ENCODE measurements at places on chromosomes 3 and 15.

GRCh38 chr3:14319654-14320182 is 82.7 kb upstream of the SLC6A6 start:
- peak; percentile 55 for DNase-seq

DNA sequence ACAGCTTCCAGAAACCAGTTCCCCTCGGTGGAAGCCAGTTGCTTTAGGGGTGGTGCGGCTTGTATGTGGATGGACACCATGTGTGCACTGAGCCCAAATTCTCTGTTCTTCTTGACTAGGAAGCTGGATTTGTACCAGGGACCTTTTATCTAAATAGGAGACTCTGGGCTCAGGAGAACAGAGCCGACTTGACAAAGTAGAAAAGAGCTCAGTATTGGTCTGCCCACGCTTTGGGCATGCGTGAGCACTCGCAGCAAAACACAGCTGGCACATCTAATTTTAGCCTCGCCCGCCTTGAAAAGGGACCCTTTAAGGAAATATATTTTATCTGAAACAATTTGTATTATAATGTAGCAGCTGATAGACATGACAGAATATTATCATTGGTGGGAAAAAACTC is 1.1 kb upstream of the RBMS3 start:
- DNase-seq = no peak

GRCh38 chr3:8571256-8571655 is 69.6 kb downstream of the LMCD1 start:
- no peak for DNase-seq

- DNase-seq = no peak
Measured at GRCh38 chr3:1971780-1972179, 126.9 kb upstream of the CNTN4 start.

DNA sequence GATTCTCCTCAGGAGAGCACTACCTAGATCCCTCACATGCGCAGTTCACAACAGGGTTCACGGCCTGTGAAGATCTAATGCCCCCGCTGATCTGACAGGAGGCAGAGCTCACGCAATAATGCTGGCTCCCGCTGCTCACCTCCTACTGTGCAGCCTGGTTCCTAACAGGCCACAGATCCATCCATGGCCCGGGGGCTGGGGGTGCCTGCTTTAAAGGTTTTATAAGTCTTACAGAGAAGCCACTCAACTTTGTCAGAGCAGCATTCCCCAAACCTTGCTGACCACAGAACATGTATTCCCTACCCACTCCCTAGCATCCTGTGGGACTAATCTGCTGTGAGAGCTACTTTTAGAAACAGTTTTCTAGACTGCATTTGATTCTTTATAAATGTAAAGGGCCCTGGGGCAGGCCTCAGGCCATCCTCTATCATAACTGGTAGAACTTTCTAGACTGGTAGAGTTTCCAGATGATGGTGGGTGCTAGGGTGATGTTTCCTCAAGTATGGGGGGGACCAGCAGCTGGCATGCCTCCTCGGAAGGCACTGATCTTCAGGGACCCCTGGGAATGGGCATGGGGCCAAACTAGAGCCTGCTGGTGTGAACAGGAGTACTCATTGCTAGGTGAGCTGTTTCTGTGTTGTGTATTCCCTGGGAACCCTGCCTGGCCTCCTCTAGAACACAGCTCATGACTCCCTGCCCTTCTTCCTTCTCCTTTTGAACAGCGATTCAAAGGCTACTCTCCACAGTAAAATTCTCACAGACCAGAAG is 25.7 kb upstream of the RAD18 start:
- no peak for DNase-seq

DNA sequence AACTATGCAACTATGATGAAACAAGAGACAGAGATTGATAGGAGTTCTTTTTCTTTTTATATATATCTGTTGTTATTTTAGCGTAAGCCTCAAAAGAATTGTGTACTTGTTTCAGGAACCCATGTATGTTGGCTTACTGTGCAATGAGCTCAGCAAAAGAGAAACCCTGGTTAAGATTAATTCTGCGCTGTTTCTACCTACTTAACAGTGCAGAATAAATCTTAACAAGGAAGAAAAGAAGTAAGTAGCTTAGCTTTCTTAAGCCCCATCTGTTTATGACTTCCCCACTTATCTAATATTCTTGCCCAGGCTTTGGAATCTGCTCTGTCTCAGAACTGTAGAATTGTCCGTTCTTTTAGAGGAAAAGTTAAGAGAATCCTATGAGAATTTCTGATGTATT is 27.4 kb downstream of the ECT2 start:
- DNase-seq = no peak

DNA sequence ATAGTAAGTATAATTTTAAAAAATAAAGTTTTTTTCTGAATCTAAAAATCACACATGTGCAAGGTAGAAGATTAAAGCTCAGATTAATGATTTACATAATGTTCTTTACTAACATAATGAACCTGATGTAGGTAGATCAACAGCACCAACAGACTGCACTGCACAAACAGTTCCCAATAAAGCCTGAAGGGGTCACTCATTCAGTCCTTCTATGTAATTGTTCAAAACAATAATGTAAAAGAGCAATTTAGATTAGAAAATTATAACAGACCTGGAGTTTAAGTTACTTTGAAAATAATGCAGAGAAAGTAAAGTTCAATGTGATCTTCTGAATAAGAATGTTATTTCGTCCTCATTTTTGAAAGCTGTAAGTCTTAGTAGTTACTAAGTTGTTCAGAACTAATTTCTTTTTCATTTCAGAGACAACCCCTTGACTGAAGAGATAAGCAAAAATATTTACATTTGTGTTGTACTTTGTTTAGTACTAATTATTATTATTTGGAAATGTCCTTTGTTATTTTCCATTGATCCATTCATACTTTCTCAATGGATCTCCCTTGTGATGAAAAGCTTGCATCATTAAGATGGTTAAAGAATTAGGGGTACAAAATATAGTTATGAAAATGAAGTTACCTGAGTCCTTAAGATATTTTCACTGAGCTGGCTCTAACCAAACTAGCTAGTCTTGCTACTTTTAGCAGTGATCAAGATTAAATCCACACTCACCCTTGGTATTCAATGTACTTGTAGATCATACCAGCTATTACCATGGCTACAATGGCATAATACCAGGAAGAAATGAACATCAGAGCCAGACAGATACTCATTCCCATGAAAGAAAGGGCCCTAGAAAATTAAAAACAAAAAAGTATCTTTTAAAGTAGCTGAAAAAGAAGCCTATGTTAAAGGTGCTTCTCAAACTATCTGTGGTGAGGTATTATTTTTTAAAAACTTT is 16.8 kb downstream of the EMC4 start:
- peak; percentile 25 for DNase-seq

DNA sequence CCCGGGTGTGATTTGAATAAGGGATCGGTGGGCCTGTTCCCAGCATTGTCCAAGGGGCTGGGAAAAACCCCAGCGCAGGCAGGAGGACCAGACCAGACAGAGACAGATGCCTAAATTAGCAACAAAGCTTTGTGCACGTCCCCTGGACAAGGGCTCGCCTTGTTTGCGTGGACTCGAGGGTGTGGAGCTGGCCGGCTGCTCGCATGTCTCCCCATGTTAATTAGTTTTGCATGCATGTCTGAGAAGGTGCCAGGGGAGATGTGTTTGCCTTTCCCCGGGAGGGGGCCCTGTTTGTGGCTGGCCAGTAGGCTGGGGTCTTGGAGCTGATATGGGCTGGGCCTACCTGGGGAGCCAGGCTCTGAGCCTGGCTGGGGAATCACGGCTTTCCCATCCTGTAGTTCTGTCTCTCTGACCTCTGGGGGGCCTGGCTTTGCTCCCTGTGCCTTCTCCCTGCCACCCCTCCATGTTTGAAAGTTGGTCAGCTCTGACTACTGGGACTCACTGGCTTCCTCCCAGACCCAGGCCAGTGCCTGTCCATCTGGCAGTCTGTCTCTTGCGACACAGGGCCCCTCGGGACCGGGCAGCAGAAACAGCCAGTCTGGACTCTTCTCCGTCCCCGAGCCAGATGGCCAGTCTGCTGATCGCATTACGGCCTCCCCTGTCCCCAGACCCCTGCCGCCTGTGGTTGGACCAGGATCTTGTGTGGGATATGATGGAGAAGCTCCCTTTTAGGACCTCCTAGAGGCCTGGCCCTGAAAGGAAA is 55.4 kb upstream of the POLG start:
- DNase-seq = no peak

GRCh38 chr15:57792724-57793449 is 86.4 kb downstream of the POLR2M start:
- DNase-seq = no peak

DNA sequence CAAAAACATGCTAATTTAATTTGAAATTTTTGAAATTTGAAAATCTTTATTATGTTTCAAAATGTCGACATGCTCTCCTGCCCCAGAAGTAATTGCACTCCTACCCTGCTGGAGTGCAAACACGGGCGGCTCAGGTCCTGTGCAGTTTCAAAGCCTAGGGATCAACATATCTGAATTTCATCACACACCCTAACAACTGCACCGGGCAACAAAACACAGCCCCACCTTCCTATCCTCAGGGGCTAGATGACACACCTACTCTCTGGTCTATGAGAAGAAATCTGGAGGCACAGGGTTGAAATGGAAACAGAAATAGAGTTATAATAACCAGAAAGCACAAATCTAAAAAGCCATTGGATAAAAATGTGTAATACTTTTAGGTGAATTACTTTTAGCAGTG is 61.4 kb downstream of the BFSP2 start:
- DNase-seq = no peak

- no peak for DNase-seq
Measured at GRCh38 chr3:191440532-191440931, 20.4 kb upstream of the PYDC2 start.

DNA sequence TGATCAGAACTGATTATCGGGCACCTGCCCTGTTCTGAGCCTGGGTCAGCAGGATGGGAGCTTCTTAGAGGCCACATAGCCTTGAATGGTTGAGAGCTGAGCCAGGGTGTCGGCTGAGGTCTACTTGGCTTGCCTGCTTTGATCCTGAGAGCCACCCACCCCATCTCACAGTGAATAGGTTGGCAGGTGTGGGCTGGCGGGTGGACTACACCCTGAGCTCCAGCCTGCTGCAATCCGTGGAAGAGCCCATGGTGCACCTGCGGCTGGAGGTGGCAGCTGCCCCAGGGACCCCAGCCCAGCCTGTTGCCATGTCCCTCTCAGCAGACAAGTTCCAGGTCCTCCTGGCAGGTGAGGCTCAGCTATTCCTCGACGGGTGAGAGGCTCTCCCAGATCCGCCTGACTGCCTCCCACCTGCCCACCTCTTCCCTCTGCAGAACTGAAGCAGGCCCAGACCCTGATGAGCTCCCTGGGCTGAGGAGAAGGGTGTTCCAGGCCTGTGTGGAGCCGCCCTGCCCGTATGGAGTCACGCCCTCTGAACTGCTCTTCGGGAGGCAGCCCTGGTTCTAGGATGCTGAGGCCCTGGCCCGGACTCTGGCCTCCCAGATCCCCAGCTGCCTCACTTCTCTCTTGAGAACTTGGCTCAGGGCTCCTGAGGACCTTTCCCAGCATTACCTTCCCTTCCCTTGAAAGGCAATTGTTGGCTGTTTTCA is 3.8 kb downstream of the COMMD4 start:
- DNase-seq = no peak

DNA sequence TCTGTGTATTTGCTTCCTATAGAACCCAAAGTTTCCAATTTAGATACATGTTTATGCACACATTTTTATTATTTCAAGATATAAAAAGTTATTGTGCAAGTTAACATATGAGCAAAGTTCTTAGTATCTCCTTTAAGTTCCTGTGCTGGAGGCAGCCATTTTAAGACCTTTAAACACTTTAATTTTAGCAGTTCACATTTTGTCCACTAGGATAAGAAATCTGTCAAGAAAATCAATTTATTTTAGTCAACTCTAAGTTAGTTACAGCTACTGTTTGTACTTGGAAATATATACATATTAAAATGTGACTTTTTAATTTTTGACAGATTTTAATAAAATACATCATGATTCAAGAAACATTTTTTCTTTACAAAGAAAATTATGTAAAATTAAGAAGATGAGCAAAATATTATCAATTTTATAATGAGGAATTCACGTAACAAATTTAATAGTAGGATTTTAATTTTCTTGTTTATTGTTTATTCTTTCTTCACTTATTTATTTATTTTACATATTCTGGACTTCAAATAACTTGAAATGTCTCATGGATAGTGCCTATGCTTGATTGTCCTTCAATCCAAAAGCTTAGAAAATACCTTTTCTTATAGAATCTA is 402.6 kb upstream of the GBE1 start:
- peak; percentile 47 for DNase-seq

DNA sequence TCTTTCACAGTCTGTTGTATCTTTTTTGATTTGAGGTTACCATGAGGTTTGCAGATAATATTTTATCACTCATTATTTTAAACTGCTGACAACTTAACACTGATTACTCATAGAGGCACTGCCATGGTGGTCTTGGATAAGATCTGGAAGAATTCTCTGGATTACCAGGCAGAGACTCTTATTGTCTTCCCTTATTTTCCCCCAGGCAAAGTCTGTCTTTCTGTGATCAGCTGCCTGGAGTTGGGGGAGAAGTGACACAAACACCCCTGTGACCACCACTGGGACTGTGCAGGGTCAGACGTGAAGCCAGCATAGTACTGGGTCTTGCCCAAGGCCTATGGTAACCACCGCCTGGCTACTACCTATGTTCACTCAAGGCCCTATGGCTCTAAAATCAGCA is 4.7 kb downstream of the PATL2 start:
- DNase-seq = no peak

- DNase-seq = no peak
Measured at GRCh38 chr3:154210986-154211385, 89.8 kb downstream of the ARHGEF26 start.

GRCh38 chr15:69939513-69940440 is 157.9 kb downstream of the TLE3 start:
- DNase-seq = no peak

- DNase-seq = no peak
Measured at GRCh38 chr3:191255156-191255555, 56.1 kb downstream of the OSTN start.

GRCh38 chr15:56339594-56339993 is 25.6 kb upstream of the TEX9 start:
- DNase-seq = peak; percentile 27

GRCh38 chr15:52819253-52819652 is 29.1 kb upstream of the ONECUT1 start:
- DNase-seq = no peak

DNA sequence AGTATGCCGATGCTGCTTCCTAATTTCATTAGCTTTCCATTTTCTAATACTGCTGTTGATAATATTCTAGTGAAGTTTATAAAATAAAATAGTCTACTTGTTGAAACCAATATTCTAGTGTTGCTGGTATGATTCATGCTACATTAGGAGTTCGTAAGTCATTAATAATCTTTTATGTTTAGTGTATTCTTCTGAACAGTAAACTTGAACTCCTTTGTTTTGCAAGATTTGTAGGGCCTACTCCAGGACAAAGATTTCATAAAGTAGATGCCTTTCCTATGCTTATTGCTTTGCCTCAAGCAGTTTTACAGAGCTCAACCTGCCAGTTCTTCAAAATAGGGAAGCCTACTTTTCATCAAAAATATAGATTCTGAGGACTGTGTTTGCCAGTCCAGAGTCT is 111.5 kb downstream of the RSRC1 start:
- peak; percentile 49 for DNase-seq

GRCh38 chr15:93203036-93203435 is 114.0 kb upstream of the RGMA start:
- no peak for DNase-seq
